ENCODE measurements at places on chromosomes 11 and 22. TPM values are rescaled to one million over a fixed set of nuclear protein-coding genes. Genes with fewer than 3 reads are reported as not detected.

GRCh38 chr11:25890626-25891260 is 441.2 kb upstream of the ANO3 start:
- DNase-seq: no peak

GRCh38 chr11:74980634-74981033 is 8.1 kb upstream of the NEU3 start:
- DNase-seq: no peak

GRCh38 chr11:45930951-45931570 is 8.6 kb downstream of the LARGE2 start:
- no peak for DNase-seq

GRCh38 chr11:22554221-22554620 is 71.4 kb downstream of the FANCF start:
- no peak for DNase-seq

DNA sequence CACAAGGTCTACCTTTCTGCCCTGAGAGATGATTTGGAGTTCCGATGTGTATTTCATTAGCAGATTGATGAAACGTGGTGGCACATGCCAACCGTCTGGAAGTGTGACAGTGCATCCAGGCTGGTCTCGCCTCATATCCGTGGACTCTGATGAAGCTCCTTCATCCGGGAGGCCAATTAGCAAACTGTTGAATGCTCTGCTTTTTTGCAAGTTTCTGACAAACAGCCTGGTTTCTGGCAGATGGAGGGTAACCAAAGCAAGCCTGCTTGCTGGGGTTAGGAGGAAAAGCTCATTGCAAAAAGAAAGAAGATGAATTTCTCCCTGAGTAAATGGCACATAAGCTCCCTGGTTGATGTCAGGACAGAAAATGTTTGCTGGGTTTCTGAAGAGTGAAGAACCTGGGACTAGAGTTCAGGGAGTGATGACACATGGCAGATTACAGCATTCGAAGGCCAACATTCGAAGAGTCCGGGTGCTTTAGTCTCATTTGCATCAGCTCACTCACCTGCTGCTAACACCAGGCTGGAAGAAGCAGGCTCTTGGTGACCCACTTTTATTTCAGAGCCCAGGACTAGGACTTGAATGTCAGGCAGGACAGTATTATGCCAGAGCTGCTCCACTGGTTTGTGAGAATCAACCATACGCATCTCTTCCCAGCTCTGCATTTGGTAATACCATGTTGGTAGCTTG is 135.9 kb upstream of the TTC12 start:
- DNase-seq: no peak

DNA sequence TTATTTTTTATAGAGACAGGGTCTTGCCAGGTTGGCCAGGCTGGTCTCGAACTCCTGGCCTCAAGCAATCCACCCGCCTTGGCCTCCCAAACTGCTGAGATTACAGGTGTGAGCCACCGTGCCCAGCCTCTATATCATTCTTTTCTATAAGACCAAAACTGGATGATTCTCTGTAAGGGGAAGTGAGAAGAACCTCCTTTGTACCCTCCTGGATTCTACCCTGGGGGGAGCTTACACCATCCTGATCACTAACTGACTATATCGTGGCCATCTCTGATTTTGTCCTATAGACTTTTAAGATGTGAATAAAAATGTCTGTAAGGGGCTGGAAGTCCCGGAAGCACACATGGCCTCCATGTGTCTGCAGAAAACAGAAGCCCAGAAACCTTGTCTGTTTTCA is 9.1 kb downstream of the PIWIL4 start:
- DNase-seq: no peak

The SLC35F2 gene
- 1.0 TPM for polyA plus RNA-seq

The OTOG gene
- polyA plus RNA-seq: not detected

The ATF4 gene
- polyA plus RNA-seq: 999 TPM

The SUSD2 gene
- polyA plus RNA-seq: 2.6 TPM

All from BJ (cell line).